ENCODE measurements at places on chromosomes 2 and 18. TPM values are rescaled to one million over a fixed set of nuclear protein-coding genes. Genes with fewer than 3 reads are reported as not detected.

Gene PRPF40A
- 131 TPM for total RNA-seq

Gene GALNT3
- total RNA-seq: 16.4 TPM

Gene RFTN2
- 8.1 TPM for total RNA-seq

Gene SPATA3
- not detected for total RNA-seq

Gene LIMS1
- total RNA-seq: 205 TPM

Gene ASTL
- not detected for total RNA-seq

Gene EPAS1
- 42.8 TPM for total RNA-seq

Gene VSNL1
- 0.61 TPM for total RNA-seq
